ENCODE measurements at places on chromosomes 5 and 9.

DNA sequence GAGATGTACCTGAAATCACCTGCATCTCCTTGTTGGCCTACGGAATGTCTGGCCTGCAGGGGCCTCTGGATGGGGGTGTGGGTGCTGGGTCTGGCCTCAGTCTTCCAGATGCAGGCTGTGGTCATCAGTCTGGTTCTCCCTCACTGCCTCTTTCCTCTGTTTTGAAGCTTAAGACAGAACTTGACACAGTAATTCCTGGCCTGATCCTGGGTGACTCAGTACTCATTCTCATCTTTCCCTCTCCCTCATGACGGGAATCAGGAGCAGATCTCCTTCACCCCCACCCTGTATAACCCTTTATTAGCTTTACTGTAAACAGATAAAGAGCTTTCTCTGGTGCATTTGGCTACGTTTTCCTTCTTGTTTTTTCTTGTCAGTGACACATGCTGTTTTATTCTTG lies 89.3 kb upstream of the ADAMTS16 start:
- H3K4me1 ChIP-seq: no peaks in the 10 kb centered on the region
- H3K27me3 ChIP-seq: peaks cover 31% of the 10 kb centered on the region
- DNase-seq: no peak
- H3K36me3 ChIP-seq: no peaks in the 10 kb centered on the region
- H3K27ac ChIP-seq: no peak overlapping the region

DNA sequence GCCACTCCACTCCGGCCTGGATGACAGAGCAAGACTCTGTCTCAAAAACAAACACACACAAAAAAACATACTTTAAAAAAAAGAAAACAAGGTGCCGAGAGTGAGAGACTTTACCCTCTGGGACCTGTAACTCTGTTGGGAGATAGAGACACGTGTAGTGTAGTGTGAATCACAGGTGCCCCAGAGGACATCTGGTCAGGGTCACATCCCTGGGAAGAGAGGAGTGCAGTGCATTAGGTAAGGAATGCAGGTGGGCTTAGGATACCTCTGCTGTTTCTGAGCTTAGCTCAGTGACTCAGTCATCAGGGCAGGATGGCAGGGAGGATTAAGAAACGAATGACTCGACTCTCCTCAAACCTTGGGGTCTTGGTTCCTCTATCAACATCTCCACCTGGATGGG lies 174.6 kb downstream of the GOLPH3 start:
- H3K4me1 ChIP-seq: peaks cover 14% of the 10 kb centered on the region
- no peak for DNase-seq
- H3K27ac ChIP-seq: peak overlapping the region; percentile 67
- H3K4me3 ChIP-seq: no peak overlapping the region

- H3K4me1 ChIP-seq: no peaks in the 10 kb centered on the region
- H3K27ac ChIP-seq: no peak overlapping the region
- no peak overlapping the region for H3K4me3 ChIP-seq
- no peaks in the 10 kb centered on the region for H3K27me3 ChIP-seq
- DNase-seq: no peak
These were observed 78.5 kb downstream of the CACNA1B start for GRCh38 chr9:137956039-137956438.

- no peak overlapping the region for H3K4me3 ChIP-seq
- DNase-seq: peak; percentile 84
- H3K27me3 ChIP-seq: no peaks in the 10 kb centered on the region
- peaks cover 26% of the 10 kb centered on the region for H3K4me1 ChIP-seq
- no peaks in the 10 kb centered on the region for H3K36me3 ChIP-seq
These were observed 159.7 kb downstream of the TLE1 start for GRCh38 chr9:81529556-81530193.

GRCh38 chr5:40655138-40655537 lies 24.6 kb upstream of the PTGER4 start:
- H3K4me1 ChIP-seq: peaks cover 8% of the 10 kb centered on the region
- H3K36me3 ChIP-seq: no peaks in the 10 kb centered on the region
- no peak overlapping the region for H3K4me3 ChIP-seq
- no peak for DNase-seq
- H3K27me3 ChIP-seq: no peaks in the 10 kb centered on the region

- no peak overlapping the region for H3K27ac ChIP-seq
- no peak for DNase-seq
- peaks cover 30% of the 10 kb centered on the region for H3K27me3 ChIP-seq
- H3K4me1 ChIP-seq: no peaks in the 10 kb centered on the region
- no peaks in the 10 kb centered on the region for H3K36me3 ChIP-seq
- no peak overlapping the region for H3K4me3 ChIP-seq
These were observed 337.8 kb downstream of the TENT4A start for GRCh38 chr5:7050986-7051385.

- H3K27ac ChIP-seq: no peak overlapping the region
- H3K27me3 ChIP-seq: no peaks in the 10 kb centered on the region
- H3K36me3 ChIP-seq: no peaks in the 10 kb centered on the region
- H3K4me3 ChIP-seq: no peak overlapping the region
- peak; percentile 38 for DNase-seq
These were observed 48.9 kb upstream of the SLC2A8 start for GRCh38 chr9:127347831-127348776.

- peaks cover 16% of the 10 kb centered on the region for H3K4me1 ChIP-seq
- H3K36me3 ChIP-seq: no peaks in the 10 kb centered on the region
- H3K4me3 ChIP-seq: no peak overlapping the region
- no peak overlapping the region for H3K27ac ChIP-seq
- H3K27me3 ChIP-seq: peaks cover 30% of the 10 kb centered on the region
These were observed 63.1 kb downstream of the TMOD1 start for GRCh38 chr9:97564291-97565175.

GRCh38 chr5:118578093-118578492 lies 410.3 kb downstream of the DTWD2 start:
- H3K27me3 ChIP-seq: no peaks in the 10 kb centered on the region
- no peak for DNase-seq
- no peak overlapping the region for H3K27ac ChIP-seq
- no peaks in the 10 kb centered on the region for H3K36me3 ChIP-seq
- no peaks in the 10 kb centered on the region for H3K4me1 ChIP-seq
- no peak overlapping the region for H3K4me3 ChIP-seq

- H3K4me3 ChIP-seq: no peak overlapping the region
- H3K36me3 ChIP-seq: peaks cover 2% of the 10 kb centered on the region
- H3K27me3 ChIP-seq: no peaks in the 10 kb centered on the region
- no peak for DNase-seq
- no peak overlapping the region for H3K27ac ChIP-seq
- no peaks in the 10 kb centered on the region for H3K4me1 ChIP-seq
These were observed 38.9 kb upstream of the SLIT3 start for GRCh38 chr5:169339869-169340268.

- H3K27ac ChIP-seq: no peak overlapping the region
- H3K4me3 ChIP-seq: no peak overlapping the region
- H3K36me3 ChIP-seq: peaks cover 6% of the 10 kb centered on the region
- H3K4me1 ChIP-seq: peaks cover 13% of the 10 kb centered on the region
- no peak for DNase-seq
These were observed 23.9 kb downstream of the TPPP start for GRCh38 chr5:669111-669841.

GRCh38 chr9:120532891-120533290 lies 47.1 kb downstream of the CDK5RAP2 start:
- peaks cover 48% of the 10 kb centered on the region for H3K36me3 ChIP-seq
- peaks cover 34% of the 10 kb centered on the region for H3K4me1 ChIP-seq
- no peak for DNase-seq
- peak overlapping the region; percentile 89 for H3K27ac ChIP-seq

- no peaks in the 10 kb centered on the region for H3K4me1 ChIP-seq
- H3K27me3 ChIP-seq: no peaks in the 10 kb centered on the region
- no peak for DNase-seq
- no peaks in the 10 kb centered on the region for H3K36me3 ChIP-seq
These were observed 14.9 kb downstream of the NIPSNAP3B start for GRCh38 chr9:104778802-104779201.

DNA sequence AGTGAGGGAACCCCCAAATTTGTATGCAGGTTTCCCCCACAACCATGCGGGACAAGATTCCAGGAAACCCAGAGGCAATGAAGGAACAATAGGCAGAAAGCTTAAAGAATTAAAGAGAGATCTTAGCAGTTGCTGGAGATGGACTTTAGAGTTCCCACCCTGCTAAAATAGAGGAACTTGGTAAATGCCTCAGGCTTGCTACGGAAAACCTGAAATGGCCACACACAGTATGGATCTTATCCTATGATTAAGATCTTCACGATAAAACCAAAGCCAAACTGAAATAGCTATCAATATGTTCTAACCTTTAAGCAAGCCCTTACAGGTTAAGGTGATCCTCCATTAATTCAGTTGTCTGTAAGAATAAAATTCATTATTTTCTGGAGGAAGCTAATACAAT lies 148.3 kb downstream of the RANBP17 start:
- DNase-seq: no peak
- no peaks in the 10 kb centered on the region for H3K27me3 ChIP-seq
- no peaks in the 10 kb centered on the region for H3K4me1 ChIP-seq
- H3K4me3 ChIP-seq: no peak overlapping the region

DNA sequence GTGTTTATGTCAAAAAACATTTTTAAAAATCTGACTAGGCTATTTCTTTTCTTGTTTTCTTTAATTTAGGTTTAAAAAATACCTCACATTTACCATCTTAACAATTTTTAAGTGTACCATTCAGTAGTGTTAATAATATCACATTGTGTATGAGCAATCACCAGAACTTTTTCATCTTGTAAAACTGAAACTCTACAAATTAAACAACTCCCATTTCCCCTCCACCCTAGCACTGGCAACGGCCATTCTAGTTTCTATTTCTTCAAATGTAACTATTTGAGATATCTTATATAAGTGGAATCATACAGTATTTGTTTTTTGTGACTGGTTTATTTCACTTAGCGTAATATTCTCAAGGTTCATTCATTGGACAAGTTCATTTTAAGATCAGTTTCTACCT lies 27.7 kb downstream of the PLCXD3 start:
- DNase-seq: no peak
- H3K4me3 ChIP-seq: no peak overlapping the region
- no peaks in the 10 kb centered on the region for H3K36me3 ChIP-seq
- H3K27ac ChIP-seq: no peak overlapping the region
- no peaks in the 10 kb centered on the region for H3K27me3 ChIP-seq

DNA sequence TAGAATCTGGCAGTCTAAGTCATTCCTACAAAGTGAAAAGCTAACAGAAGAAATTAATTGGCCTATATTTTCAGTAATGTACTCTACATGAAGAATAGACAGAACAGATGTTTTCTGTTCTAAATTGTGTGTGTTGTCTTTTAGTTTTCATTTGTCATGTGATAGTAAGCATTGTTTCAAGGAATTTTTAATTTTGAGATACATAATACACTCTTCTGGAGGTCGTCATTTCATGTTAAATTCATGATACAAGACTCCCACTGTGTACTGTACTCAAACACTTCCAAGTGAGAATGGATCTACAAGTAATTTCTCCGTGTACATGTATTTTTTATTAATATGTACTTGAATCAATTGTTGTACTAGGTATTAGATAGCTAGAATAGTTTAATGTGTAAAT lies 1522.9 kb downstream of the MAT2B start:
- no peak overlapping the region for H3K4me3 ChIP-seq
- H3K36me3 ChIP-seq: no peaks in the 10 kb centered on the region
- no peaks in the 10 kb centered on the region for H3K27me3 ChIP-seq
- no peak for DNase-seq

GRCh38 chr5:171387970-171388815 lies 544 bp downstream of the NPM1 start:
- peak; percentile 89 for DNase-seq
- no peaks in the 10 kb centered on the region for H3K27me3 ChIP-seq
- H3K36me3 ChIP-seq: peaks cover 62% of the 10 kb centered on the region

- H3K27ac ChIP-seq: no peak overlapping the region
- H3K27me3 ChIP-seq: no peaks in the 10 kb centered on the region
- peaks cover 12% of the 10 kb centered on the region for H3K4me1 ChIP-seq
- H3K4me3 ChIP-seq: no peak overlapping the region
These were observed 123.0 kb upstream of the FSTL4 start for GRCh38 chr5:133735346-133735745.

DNA sequence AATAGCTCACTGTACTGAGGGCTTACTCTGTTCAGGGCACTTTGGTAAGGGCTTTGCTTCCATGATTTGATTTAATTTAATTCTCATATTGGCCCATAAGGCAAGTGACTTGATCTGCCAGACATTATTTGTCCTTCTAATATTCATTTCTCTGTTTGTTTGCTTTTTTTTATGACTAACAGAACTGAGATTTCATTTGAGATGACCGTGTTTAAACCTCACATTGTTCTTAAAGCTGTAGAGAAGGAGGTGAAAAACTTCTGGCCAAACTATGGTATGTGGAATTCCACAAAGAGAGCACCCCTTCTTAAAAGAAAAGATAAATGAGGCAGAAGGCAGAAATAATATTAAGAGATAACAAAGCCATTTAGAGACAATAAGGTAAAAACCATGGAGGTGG lies 775.6 kb upstream of the ACO1 start:
- DNase-seq: no peak
- H3K4me3 ChIP-seq: no peak overlapping the region
- H3K4me1 ChIP-seq: peaks cover 18% of the 10 kb centered on the region
- H3K27me3 ChIP-seq: no peaks in the 10 kb centered on the region
- H3K27ac ChIP-seq: no peak overlapping the region
- no peaks in the 10 kb centered on the region for H3K36me3 ChIP-seq

DNA sequence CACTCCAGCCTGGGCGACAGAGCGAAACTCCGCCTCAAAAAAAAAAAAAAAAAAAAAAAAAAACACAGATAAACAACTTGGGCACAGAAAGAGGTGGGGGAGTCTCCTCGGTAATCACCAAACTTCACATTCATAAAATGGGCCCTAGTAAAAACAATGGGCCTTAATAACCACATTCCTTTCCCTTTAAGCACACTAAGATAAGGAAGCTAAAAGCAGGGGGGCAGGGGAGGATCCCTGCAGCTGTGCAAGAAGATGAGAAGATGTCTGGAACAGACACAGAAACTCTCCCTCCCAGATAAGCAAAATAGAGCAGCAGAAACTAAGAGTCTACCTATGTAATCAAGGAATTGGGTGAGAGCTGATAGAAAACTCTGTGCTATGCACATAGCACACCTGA lies 111.2 kb upstream of the FAM174A start:
- H3K4me3 ChIP-seq: no peak overlapping the region
- H3K4me1 ChIP-seq: no peaks in the 10 kb centered on the region
- H3K27ac ChIP-seq: no peak overlapping the region
- H3K27me3 ChIP-seq: no peaks in the 10 kb centered on the region

DNA sequence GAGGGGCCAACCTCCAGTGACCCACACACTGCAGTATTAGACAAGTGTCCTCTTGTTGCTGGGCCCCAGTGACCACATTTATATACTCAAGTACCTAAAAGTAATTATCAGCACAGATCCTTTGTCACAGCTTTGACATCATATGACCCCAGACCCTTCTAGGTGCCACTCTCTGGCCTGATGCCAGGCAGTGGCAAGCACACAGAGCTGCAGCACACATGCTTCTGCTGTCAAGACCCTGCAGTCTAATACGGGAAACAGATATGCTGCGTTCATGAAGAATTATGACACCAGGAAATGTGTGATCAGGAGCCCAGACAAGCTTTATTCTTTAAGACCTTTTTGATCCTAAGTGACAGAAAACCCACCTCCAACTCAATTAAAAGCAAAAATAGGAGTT lies 63.8 kb upstream of the AFAP1L1 start:
- H3K4me1 ChIP-seq: peaks cover 25% of the 10 kb centered on the region
- peak overlapping the region; percentile 52 for H3K27ac ChIP-seq
- no peak for DNase-seq
- H3K36me3 ChIP-seq: peaks cover 65% of the 10 kb centered on the region
